ENCODE measurements at places on chromosomes 2 and 18.

DNA sequence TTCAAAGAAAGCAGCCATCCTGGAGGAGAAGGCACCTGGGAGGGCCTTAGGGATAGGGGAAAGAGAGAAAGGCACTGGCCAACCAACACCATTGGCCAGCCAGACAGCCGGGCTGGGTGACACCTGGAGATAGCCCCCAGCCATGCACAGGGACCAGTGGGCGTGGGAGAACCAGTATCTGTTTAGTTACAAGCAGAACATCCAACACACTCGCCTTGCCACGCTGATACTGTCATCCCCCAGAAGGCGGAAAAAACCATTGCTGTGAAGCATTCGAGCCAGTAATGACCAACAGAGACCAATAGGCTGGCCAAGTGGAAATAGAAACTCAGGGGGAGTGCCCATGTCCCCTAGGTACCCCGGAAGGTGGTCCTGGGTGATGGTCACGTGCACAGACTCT, 15.5 kb downstream of the ASPRV1 start:
- no peak overlapping the region for H3K4me3 ChIP-seq
- H3K27ac ChIP-seq, result peak overlapping the region; percentile 79
- peaks cover 20% of the 10 kb centered on the region for H3K4me1 ChIP-seq
- H3K36me3 ChIP-seq, result peaks cover 17% of the 10 kb centered on the region
- DNase-seq, result no peak
- H3K27me3 ChIP-seq, result no peaks in the 10 kb centered on the region

DNA sequence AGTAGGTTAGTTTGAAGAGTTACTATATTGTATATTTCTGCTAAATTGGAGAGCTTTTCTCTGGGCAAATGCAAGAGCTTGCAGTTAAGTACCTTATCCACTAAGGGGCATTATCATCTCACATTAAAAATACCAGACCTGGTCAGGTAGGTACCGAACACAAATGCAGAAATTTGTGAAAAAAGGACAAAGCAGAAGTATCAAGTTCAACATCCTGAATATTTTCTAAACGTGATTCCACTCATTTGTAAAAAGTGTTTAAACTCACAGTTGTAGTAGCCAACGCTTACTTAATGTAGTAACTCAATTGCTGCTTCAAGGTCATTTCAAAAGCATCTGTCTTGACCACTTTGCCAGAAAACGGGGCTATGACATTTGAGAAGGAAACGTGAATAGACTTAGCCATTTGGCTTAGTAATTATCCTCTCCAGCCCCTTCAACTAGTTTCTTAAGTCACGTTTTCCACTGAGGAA, 52.1 kb downstream of the CYRIA start:
- DNase-seq, result no peak
- H3K27ac ChIP-seq, result no peak overlapping the region
- H3K36me3 ChIP-seq, result peaks cover 3% of the 10 kb centered on the region
- peaks cover 29% of the 10 kb centered on the region for H3K4me1 ChIP-seq
- H3K4me3 ChIP-seq, result no peak overlapping the region
- no peaks in the 10 kb centered on the region for H3K27me3 ChIP-seq

DNA sequence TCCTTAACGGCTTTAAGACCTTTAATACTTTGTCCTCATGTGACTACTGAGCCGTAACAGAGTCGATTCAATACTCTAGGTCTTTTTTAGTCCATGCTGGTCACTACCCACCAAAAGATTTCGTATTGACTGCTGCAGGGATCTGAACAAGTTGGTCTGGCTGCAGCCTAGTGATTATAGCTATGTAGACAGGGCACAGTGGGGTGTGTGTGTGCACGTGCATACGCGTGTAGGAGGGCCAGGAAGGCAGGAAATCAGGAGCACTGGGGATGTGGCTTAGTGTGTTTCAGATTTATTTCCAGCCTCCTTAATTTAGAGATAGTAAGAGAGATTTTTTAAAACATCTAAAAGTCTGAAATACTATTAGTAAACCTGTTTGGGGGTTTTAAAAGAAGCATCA, 161.4 kb downstream of the MYO3B start:
- H3K36me3 ChIP-seq, result no peaks in the 10 kb centered on the region
- no peaks in the 10 kb centered on the region for H3K27me3 ChIP-seq
- no peak overlapping the region for H3K4me3 ChIP-seq
- no peak for DNase-seq
- no peak overlapping the region for H3K27ac ChIP-seq
- H3K4me1 ChIP-seq, result no peaks in the 10 kb centered on the region

DNA sequence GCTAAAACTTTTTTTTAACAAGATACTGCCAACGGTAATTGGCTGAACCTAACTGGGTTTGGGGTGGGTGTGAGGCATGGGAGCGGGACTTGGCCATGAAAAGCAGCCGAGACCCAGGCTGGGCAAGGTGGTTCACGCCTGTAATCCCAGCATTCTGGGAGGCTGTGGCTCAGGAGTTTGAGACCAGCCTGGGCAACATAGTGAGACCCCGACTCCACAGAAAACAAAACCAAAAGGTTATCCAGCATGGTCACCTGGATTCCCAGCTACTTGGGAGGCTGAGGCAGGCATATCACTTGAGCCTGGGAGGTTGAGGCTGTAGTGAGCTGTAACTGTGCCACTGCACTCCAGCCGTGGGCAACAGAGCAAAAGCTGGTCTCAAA, 11.0 kb upstream of the SEMA4C start:
- H3K27ac ChIP-seq, result no peak overlapping the region
- no peak overlapping the region for H3K4me3 ChIP-seq
- H3K27me3 ChIP-seq, result no peaks in the 10 kb centered on the region
- no peak for DNase-seq
- no peaks in the 10 kb centered on the region for H3K36me3 ChIP-seq

- H3K27ac ChIP-seq, result no peak overlapping the region
- H3K4me3 ChIP-seq, result no peak overlapping the region
- no peak for DNase-seq
- peaks cover 28% of the 10 kb centered on the region for H3K36me3 ChIP-seq
These were observed 32.7 kb downstream of the COX7A2L start for GRCh38 chr2:42328148-42328833.

GRCh38 chr2:113895301-113895700, 5.4 kb downstream of the ACTR3 start:
- H3K27ac ChIP-seq, result no peak overlapping the region
- H3K4me3 ChIP-seq, result no peak overlapping the region
- peaks cover 5% of the 10 kb centered on the region for H3K36me3 ChIP-seq
- DNase-seq, result no peak

- no peak within 1 kb of the TSS for H3K4me3 ChIP-seq
- H3K36me3 ChIP-seq, result no peaks in the 10 kb centered on the region
- no peak within 1 kb of the TSS for H3K27ac ChIP-seq
- peak; percentile 48 for DNase-seq
- H3K4me1 ChIP-seq, result peaks cover 8% of the 10 kb centered on the region
- H3K27me3 ChIP-seq, result no peaks in the 10 kb centered on the region
These were observed at the start of gene EDAR for GRCh38 chr2:108988796-108989713. TSS of gene EDAR (minus strand) at chr2:108989220. CDS start at chr2:108931014, 58,206 bp downstream.

DNA sequence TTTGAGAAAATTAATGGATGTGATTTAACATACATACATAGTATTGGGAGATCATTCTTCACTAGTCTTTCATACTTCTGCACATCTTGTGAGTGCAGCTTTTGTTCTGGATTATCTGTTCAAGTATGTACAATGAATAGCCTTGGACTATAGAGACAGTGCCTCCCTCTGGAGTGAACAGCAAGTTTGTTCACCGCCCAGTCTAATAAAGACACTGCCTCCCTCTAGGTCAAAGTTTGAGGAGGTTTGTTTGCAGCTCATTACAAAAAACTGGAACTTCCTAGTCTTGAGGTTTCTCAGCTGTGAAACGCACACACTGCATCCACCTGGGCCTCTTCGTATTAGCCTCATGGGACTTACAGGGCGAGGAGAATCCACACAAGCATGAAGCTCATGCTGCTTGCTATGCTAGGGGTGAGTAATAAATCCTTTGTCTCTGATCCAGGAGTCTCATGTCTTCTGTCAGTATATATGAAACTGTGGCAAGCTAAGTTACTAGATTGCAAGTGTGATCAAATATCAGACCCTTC, 26.0 kb upstream of the LAPTM4A start:
- no peaks in the 10 kb centered on the region for H3K27me3 ChIP-seq
- DNase-seq, result no peak

DNA sequence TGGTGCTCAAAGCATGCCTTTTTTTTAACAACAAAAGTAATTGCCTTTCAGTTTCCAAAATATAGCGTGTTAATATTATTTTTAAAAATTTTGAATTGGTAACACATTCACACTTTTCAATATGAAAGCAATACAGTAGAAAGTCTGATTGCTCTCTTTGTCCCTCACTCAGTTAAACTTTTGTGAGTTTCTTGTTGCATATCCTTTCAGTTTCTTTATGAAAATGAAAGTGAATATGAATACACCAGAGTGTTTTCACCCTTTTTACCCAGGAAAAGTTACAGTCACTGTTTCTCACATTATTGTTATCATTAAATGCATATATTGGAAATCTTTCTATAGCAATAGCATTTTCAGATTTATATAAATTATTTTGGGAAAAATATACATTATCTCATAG, 377.4 kb upstream of the CRIM1 start:
- H3K36me3 ChIP-seq, result no peaks in the 10 kb centered on the region
- DNase-seq, result no peak
- H3K27me3 ChIP-seq, result no peaks in the 10 kb centered on the region
- no peaks in the 10 kb centered on the region for H3K4me1 ChIP-seq
- H3K27ac ChIP-seq, result no peak overlapping the region
- no peak overlapping the region for H3K4me3 ChIP-seq

- no peak overlapping the region for H3K4me3 ChIP-seq
- peaks cover 44% of the 10 kb centered on the region for H3K4me1 ChIP-seq
- H3K27ac ChIP-seq, result peak overlapping the region; percentile 58
- no peaks in the 10 kb centered on the region for H3K36me3 ChIP-seq
- no peak for DNase-seq
These were observed 115.9 kb downstream of the SH3RF3 start for GRCh38 chr2:109244750-109245382.

DNA sequence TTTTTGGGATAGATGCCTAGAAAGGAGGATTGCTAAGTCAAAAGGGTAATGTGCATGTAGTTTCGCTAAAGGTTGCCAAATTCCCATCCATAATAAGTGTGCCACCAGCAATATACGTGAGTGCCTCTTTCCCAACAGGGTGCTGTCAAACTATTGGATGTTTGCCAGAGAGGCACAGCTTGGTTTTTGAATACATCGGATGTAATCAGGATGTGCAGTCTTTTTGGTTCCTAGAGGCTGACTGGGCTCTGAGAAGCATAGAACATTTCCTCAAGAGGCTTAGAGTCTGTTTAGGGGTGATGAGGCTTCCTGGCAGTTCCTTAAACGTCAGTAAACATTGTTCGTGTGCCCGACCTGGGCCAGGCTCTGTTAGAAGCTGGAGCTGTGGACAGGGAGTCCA, 28.0 kb downstream of the AGAP1 start:
- H3K27me3 ChIP-seq, result no peaks in the 10 kb centered on the region
- peaks cover 35% of the 10 kb centered on the region for H3K4me1 ChIP-seq
- H3K36me3 ChIP-seq, result no peaks in the 10 kb centered on the region
- no peak overlapping the region for H3K4me3 ChIP-seq

- DNase-seq, result no peak
- H3K4me1 ChIP-seq, result peaks cover 5% of the 10 kb centered on the region
These were observed 16.8 kb upstream of the ATP8B1 start for GRCh38 chr18:57819671-57820460.

GRCh38 chr2:105361102-105361889, 24.0 kb downstream of the C2orf49 start:
- H3K36me3 ChIP-seq, result peaks cover 18% of the 10 kb centered on the region
- H3K4me3 ChIP-seq, result no peak overlapping the region
- no peak for DNase-seq
- no peaks in the 10 kb centered on the region for H3K27me3 ChIP-seq

DNA sequence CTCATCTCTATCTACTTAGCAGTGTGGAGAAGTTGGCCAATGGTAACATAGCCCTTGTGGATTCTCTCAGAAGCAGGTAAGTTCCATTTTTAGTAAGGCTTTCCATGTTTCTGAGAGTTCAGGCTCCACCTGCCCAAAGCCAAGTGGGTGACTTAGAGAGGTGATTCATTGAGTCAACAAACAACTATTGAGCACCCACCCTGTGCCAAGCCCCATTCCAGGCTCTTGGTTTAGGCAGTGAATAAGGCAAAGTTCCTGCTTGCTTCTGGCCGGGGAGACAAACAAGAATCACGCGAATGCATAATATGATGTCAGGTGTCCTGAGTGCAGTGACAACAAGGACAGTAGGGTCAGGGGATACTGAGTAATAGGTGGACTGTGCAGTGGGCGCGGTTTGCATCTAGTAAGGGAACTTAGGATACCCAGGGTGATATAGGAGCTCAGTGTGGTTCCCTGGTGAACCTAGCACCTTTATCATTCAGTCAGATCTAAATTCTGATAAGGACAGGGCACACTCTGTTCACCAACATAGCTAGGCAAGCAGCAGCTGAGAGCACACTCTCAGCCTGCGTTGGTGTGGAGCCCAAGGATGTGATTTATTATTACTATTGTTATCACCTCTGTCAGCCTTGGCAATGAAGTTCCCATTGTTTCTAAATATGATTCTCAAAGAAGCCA, 31.7 kb upstream of the KCTD1 start:
- H3K4me1 ChIP-seq, result peaks cover 10% of the 10 kb centered on the region
- no peak for DNase-seq
- peak overlapping the region; percentile 49 for H3K27ac ChIP-seq
- no peaks in the 10 kb centered on the region for H3K27me3 ChIP-seq
- H3K4me3 ChIP-seq, result no peak overlapping the region
- no peaks in the 10 kb centered on the region for H3K36me3 ChIP-seq

GRCh38 chr2:133097666-133098065, 427.7 kb upstream of the LYPD1 start:
- no peak overlapping the region for H3K4me3 ChIP-seq
- H3K27me3 ChIP-seq, result no peaks in the 10 kb centered on the region
- no peak for DNase-seq

- no peak overlapping the region for H3K27ac ChIP-seq
- H3K27me3 ChIP-seq, result no peaks in the 10 kb centered on the region
- DNase-seq, result no peak
These were observed 192.8 kb downstream of the PTGR3 start for GRCh38 chr18:75016025-75016717.

DNA sequence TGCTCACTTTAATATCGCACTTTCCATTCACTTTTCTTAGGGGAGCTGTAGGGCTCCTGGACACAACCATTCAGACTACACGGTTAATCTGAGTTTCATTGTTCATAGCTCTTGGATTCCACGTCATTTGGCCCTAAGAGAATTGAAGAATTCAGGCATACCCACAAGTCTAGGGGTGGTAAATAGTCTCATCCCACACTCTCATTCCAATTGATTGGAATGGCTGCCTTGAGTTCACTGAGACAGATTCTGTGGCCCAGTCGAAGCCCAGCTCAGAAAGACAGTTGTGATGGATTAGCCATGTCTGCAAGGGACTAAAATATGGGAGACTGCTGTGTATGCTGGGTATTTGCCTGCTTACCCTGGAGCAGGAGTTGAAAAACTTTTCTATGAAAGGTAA, 124.6 kb downstream of the TFCP2L1 start:
- H3K4me1 ChIP-seq, result peaks cover 5% of the 10 kb centered on the region
- H3K27ac ChIP-seq, result no peak overlapping the region
- H3K27me3 ChIP-seq, result no peaks in the 10 kb centered on the region
- no peak for DNase-seq

- H3K4me3 ChIP-seq, result no peak overlapping the region
- DNase-seq, result no peak
- H3K27ac ChIP-seq, result no peak overlapping the region
- H3K27me3 ChIP-seq, result no peaks in the 10 kb centered on the region
These were observed 161.9 kb downstream of the KLHL29 start for GRCh38 chr2:23546913-23547312.
